ENCODE measurements at places on chromosomes 1 and 21.

- DNase-seq, result no peak
Observed at GRCh38 chr1:192488058-192488457, 87.5 kb upstream of the RGS1 start.

GRCh38 chr1:85317560-85317959, 41.1 kb upstream of the BCL10 start:
- DNase-seq, result no peak

DNA sequence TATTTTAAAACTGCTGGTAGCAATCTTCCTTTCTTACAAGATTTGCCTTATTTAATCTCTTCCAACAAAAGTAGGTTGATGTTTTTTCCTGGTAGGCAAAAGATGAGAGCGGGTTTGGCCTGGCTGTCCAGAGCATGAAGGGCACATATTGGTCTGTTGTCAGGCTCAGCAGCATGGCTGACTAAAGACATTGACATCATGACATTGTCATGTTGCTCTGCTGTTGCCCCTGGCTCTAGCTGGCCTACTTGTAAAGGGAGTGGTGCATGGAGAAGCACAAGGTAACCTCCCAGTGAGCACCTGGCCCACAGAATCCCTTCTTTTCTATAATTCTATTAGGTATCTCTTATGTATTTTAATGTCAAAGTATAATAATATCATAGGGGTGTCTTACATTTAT, 23.6 kb downstream of the GNPAT start:
- DNase-seq, result no peak

DNA sequence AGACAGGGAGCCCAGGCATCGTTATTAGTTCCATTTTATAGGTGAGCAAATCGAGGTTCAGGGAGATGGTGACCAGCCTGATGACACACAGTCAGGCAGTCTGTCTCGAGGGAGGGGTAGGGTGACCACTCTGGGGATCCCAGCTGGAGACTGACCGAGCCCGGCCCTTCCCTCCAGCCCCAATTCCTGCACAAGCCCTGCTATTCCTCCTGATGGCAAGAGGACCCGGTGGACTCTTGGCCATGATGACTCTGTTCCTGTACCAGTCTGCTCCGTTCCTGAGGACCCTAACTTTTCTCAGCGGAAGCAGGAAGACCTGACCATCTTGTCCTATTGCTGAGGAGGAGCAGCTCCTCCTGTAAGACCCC, 391 bp downstream of the AGT start:
- no peak for DNase-seq

DNA sequence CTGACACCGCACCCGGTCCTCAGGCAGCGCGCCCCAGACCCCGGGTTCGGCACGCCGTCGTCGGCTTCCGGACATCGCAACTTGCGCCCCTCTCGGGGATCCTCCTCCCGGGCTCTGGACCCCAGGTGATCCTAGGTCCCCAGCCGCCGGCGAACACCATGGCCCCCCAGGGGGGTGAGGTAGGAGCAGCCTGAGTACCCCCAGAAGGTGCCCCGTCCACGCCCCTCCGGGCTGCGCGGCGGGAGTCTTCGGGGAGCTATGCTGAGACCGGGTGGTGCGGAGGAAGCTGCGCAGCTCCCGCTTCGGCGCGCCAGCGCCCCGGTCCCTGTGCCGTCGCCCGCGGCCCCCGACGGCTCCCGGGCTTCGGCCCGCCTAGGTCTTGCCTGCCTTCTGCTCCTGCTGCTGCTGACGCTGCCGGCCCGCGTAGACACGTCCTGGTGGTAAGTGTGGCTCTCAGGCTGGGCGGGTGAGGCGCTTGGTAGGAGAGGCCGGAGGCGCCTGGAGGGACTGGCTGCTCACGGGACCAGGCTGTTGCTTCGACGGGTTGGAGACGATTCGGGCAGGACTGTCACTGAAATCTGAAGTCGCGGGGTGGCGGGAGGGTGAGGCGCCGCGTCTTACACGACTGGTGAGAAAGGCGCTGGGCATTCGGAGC, 367 bp downstream of the WNT2B start:
- DNase-seq, result no peak

DNA sequence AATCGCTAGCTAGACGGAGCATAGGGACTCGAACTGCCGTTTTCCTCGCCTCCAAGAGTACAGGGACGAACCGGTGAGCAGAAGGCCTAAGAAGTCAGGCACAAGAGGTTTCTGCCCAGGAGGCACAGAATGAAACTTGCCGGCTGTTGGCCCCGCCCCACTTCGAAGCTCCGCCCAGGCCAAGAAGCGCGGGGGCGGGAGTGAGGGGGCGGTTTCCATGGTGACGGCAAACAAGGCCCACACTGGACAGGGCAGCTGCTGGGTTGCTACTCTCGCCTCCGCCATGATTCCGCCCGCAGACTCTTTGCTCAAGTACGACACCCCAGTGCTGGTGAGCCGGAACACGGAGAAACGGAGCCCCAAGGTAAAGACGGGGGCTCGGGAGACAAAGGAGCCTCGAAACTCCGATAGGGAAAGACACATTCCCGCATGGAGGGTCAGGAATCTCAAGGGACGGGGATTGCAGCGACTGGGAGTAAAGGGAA, at the start of gene DNALI1:
TSS of gene DNALI1 (plus strand) at position 229 of the 485 bp plus-strand sequence. CDS start at position 284, 55 bp downstream.
- DNase-seq, result peak; percentile 98

- no peak for DNase-seq
Observed at GRCh38 chr1:89608319-89608983, 24.5 kb upstream of the LRRC8C start.

DNA sequence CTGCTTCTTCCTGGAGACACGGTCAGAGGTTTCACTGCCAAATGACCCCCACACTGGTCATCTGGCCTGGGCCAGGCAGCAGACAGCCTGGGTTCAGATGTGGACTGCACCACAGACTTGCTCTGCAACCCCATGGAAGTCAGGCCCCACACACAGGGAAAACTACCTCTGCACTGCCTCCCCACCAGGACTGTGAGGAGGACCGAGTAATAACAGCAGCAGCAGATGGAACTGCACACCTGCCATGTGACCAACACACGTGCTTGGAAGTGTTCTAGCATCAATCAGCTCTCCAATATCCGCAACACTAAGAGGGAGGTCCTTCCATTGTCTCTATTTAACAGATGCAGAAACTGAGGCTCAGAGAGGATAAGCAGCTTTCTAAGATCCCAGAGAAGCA, 51.4 kb downstream of the SLC9A1 start:
- no peak for DNase-seq

Data from adipocyte (in vitro differentiated cells).